ENCODE measurements at places on chromosomes 5 and 9.

GRCh38 chr9:107288701-107289100 is 5.6 kb downstream of the RAD23B start:
- DNase-seq, result no peak

- no peak for DNase-seq
Measured at GRCh38 chr5:50655810-50656205, 10.6 kb upstream of the PARP8 start.

DNA sequence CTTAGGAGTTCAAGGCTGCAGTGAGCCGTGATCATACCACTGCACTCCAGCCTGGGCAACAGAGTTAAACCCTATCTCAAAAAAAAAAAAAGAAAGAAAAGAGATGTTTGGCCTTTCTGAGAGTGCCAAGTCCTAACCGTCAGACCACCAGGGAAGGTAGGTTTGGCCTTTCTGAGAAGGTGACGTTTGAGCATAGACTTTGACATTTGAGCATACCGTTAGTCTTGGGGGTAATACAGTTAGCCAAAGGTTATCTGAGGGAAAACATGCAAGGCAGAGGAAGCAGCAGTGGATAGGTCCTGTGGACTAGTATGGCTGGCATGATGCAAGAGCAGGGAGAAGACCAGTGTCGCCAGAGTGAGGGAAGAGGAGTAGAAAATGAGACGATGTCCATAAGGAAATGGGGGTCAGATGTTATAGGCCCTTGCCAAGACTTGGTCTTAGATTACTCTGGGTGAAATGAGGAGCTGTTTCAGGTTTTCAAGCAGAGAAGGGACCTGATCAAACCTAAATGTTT is 50.2 kb downstream of the HSDL2 start:
- DNase-seq, result no peak

- DNase-seq, result no peak
Measured at GRCh38 chr9:8456344-8456743, 656.8 kb upstream of the DMAC1 start.

GRCh38 chr9:131046581-131047202 is 37.7 kb downstream of the LAMC3 start:
- DNase-seq, result peak; percentile 67

GRCh38 chr9:71509054-71509453 is 259.3 kb downstream of the CEMIP2 start:
- DNase-seq, result no peak

DNA sequence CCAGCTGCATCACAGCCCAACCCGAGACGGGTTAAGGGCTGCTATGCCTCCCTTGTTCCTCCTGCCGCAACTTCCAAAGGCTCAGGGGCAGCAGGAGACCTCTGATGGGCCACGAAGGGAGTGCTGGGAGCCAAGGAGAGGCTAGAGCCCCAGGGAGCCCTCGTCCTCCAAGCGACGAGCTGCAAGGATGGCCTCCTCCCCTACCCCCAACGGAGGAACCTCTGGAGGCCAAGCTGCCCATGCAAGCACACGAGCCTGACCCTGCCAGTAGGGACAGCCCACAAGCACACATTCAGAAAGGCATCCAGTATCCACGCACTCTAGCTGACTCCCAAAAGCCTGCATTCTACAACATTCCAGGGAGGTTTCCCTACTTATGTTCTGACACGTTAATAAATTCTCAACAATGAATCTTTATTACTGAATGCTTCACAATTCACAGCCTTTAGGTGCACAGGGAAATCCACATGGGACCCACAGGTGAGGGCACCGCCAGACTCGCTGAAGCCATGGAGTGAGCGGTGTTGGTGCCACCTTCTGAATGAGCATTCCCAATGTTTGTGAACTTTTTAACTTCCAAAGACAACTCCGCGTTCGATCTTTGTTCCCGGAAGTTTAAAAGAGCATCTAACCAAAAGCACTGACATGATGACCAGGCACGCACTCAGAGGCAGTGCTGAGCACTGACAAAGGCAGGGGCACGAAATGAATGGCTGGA is 28.7 kb downstream of the IPPK start:
- DNase-seq, result no peak
